HTR-8/SVneo (cell line): ENCODE measurements at places on chromosomes 3 and 15.

- no peak for DNase-seq
Observed at GRCh38 chr3:48026098-48026497, 9.9 kb upstream of the MAP4 start.

DNA sequence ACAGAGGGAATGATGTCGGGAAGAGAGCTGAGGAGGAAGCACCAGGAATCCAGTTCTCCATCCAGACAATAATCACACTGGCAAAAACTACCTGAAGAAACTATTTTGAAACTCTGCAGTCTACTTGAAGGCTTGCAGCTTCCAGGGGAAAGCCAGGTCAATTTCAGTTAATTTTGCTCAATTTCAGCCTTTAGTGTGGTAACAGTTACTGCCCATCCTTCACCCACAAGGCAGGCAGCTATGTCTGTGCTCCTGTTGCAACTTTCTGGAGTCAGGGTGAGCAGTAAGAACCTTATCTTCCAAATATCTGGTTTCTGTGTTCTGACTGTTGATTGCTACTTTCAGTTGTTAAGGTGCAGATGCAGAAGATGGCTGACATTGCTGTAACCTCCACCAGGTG is 221.7 kb downstream of the ADAMTS17 start:
- no peak for DNase-seq

- no peak for DNase-seq
Observed at GRCh38 chr3:102178817-102179216, 256.0 kb upstream of the ZPLD1 start.

- peak; percentile 5 for DNase-seq
Observed at GRCh38 chr3:110420158-110420641, 651.4 kb upstream of the NECTIN3 start.

GRCh38 chr3:58167431-58168351 is 43.1 kb downstream of the DNASE1L3 start:
- DNase-seq: peak; percentile 72

DNA sequence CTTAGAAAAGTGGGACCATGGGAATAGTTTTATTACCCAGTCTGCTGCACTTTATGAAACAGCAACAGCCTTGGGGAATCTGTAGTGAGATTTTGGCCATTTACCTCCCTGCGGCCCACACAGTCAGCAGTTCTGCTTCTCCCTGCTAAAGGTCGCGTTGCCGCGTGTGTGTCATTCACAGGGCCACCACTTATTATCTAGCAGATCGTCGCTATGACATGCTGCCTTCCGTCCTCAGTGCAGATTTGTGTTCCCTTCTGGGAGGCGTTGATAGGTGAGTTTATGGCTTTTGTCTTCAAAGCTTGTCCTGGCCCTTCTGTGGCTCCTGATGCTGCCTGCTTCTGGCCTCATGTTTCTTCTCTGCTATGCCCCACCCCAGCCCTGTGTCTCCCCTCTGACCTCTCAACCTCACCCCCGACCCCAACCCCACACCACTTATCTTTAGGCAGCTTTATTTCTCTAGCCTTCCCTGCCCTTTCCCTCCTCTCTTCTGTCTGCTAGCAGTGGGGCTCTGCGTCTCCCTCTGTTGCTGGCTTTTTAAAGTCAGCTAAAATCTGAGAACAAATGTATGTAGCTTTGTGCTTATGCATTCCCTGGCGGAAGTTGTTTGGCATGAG is 30.1 kb downstream of the DIS3L start:
- DNase-seq: no peak

GRCh38 chr3:49387721-49388120 is 24.1 kb downstream of the RHOA start:
- DNase-seq: no peak

- no peak for DNase-seq
Observed at GRCh38 chr15:63923993-63924950, 90.5 kb upstream of the HERC1 start.

GRCh38 chr15:65212097-65212496 is 824 bp upstream of the CILP start:
- DNase-seq: no peak

GRCh38 chr15:38176691-38177090 is 75.9 kb upstream of the SPRED1 start:
- no peak for DNase-seq
